Stimulated activated CD4-positive, alpha-beta T cell treated with anti-CD3 and anti-CD28 coated beads, Interleukin-2, amount 100 ng/mL, for 4 hours (primary cell): ENCODE measurements at places on chromosomes 12 and 14.

DNA sequence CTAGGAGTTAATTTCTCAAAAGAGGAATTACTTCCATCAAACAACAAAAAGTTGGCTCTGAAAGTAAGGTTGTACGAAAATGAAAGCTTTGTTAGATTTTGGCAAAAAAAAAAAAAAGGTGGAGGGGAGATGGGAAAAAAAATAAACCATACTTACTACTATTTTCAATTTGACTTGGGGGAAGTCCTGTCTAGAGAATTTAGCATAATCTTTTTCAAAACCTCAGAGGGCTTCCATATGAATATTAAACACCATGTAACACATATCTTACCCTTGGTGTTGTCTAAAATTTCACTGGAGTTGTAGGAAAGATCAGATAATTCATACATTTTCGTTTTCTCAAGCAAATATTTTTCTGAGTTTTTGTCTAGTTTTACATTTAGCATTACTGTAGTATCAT is 17.5 kb downstream of the GRIP1 start:
- no peak for DNase-seq

DNA sequence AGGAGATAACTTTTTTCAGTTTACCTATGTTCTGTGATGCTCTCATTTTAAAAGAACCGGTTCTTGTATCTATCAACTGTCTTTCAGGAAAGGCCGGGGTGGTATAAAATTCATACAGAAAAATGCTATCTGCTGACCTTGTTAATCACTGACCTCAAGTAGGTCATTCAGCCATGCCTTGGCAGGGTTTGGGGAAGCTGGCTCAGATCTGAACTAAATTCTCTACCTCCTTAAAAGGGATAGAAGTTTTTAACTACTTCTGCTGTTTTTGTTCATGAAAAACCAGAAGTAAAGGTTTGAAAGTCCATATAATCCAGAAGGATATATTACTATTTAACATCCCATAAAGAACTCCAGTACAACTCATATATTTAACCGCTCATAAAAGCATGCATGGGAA is 10.1 kb downstream of the MYRFL start:
- DNase-seq: no peak

GRCh38 chr12:113659416-113659815 is 187.7 kb upstream of the LHX5 start:
- DNase-seq: no peak

- no peak for DNase-seq
Observed at GRCh38 chr14:99357916-99358390, 86.0 kb upstream of the BCL11B start.

- DNase-seq: no peak
Observed at GRCh38 chr12:48779869-48780268, 9.0 kb downstream of the ADCY6 start.

GRCh38 chr12:112617153-112617505 is 174.4 kb upstream of the RPH3A start:
- no peak for DNase-seq

DNA sequence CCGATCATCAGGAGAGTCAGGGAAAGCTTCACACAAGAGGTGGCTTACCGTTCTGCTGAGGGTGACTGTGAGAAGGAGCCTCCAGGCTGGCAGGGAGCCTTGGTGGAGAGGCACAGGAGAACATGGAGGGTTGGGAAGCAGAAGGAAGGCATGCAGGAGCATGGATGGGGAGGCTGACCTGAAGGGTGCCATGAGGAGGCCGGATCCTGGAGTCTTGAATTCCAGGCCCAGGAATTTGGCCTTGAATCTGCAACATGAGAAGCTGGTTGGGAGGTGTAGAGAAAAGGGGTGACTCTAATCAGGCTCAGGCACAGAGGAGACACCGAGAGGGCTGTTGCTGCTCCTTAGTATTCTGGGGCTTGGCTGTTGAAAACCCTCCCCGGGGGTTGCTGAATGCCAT is 130.2 kb downstream of the PELI2 start:
- no peak for DNase-seq

GRCh38 chr12:54581412-54581811 is 7.0 kb downstream of the PPP1R1A start:
- DNase-seq: no peak

- DNase-seq: no peak
Observed at GRCh38 chr14:85223667-85224066, 306.3 kb upstream of the FLRT2 start.

- DNase-seq: peak; percentile 85
Observed at GRCh38 chr12:49967042-49967776, 5.5 kb downstream of the AQP5 start.

GRCh38 chr12:7101694-7102131 is 7.3 kb downstream of the C1RL start:
- DNase-seq: no peak

DNA sequence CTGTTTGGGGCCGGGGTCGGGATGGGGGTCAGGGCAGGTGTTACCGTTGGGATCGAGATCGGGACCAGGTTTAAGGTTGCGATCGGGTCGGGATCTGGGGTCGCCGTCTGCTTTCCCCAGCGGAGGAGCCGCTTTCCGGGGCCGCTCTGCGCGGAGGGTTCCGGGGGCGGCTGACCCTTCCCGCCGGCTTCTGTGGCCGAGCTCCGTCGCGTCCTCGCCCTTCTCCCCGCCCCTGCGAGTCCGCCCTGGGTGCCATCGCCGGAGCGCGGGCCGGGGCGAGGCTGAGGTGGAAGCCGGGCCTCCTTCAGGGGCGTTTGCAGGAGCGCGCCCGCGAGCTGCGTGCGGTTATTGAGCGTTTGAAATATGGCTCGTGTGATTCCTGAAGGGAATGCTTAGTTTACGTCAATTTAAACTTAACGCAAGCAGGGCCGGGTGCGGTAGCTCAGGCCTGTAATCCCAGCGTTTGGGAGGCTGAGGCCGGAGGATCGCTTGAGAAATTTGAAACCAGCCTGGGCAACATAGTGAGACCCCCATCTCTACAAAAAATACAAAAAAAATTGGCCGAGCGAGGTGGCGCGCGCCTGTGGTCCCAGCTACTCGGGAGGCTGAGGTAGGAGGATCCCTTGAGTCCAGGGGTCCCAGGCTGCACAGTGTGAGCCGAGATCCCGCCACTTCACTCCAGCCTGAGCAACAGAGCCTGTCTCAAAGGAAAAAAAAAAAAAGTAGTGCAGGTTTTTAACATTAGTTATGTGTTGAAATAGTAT is 620 bp downstream of the PGAM5 start:
- no peak for DNase-seq

- DNase-seq: no peak
Observed at GRCh38 chr14:103256406-103256805, 77.6 kb upstream of the EIF5 start.

- no peak for DNase-seq
Observed at GRCh38 chr12:2396448-2396871, 343.7 kb downstream of the CACNA1C start.

- no peak for DNase-seq
Observed at GRCh38 chr12:87283886-87284285, 745.3 kb downstream of the C12orf50 start.

DNA sequence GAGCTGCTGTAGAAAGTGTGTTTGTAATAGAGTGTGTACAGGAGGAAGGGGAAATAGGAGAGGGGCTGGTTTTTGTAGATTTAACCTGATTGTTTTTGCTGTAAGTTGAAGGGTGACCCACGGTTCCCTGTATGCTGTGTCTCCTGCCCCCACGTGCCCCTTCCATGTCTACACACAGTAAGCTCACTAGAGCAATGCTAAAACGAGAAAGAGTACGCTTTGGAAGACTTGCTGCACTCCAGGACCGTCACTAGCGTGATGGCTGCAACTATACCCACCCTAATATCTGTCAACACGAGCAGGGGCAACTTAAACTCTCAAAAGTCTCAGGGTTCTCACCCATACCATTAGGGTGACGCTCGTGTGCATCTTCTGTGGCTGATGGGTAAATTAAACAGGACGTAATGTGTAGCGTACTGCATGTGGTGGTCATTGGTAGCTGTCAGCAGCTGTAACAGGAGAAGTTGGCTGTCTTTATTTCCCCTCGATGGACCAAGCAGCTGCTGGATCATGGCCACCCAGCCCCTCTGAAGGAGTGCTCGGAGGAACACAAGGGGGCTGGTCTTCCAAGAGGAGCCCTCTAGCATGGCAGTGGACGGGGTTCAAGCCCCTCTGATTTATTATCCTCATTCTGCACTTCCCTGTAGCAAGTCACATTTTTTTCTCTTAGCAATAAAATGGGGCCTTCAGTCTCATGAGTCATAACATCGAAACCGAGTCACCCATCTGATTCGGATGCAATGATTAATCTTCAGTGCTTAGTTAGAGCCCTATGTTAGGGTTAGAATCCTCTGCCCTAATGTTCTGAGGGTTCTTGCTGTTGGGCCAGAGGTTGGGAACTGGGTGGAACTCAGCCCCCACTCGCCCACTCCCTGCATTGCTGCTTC is 14.0 kb downstream of the CCND2 start:
- DNase-seq: no peak

DNA sequence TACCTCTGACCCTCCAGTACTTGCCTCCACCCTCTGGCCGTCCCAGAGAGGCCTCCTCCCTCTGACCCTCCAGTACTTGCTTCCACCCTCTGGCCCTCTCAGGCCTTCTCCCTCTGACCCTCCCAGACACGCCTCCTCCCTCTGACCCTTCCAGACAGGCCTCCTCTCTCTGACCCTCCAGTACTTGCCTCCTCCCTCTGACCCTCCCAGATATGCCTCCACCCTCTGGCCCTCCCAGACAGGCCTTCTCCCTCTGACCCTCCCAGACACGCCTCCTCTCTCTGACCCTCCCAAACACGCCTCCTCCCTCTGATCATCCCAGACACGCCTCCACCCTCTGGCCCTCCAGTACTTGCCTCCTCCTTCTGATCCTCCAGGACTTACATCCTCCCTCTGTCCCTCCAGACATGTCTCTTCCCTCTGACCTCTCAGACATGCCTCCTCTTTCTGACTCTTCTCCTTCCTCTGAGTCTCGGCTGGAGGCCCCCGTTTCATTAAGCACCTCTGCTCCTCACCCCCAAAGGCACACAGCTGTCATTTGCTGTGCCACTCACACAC is 71.9 kb downstream of the PHETA1 start:
- no peak for DNase-seq

- DNase-seq: no peak
Observed at GRCh38 chr14:29354486-29354885, 573.2 kb downstream of the PRKD1 start.

DNA sequence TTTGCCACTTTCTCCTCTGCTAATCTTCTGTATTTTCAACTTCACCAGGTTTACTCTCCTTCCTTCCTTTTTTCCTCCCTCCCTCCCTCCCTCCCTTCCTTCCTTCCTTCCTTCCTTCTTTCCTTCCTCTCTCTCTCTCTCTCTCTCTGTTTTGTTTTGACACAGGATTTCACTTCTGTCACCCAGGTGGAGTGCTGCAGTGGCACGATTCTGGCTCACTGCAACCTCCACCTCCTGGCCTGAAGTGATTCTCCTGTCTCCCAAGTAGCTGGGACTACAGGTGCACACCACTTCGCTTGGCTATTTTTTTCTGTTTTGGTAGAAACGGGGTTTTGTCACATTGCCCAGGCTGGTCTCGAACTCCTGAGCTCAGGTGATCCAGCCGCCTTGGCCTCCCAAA is 181.2 kb upstream of the BTG1 start:
- no peak for DNase-seq

DNA sequence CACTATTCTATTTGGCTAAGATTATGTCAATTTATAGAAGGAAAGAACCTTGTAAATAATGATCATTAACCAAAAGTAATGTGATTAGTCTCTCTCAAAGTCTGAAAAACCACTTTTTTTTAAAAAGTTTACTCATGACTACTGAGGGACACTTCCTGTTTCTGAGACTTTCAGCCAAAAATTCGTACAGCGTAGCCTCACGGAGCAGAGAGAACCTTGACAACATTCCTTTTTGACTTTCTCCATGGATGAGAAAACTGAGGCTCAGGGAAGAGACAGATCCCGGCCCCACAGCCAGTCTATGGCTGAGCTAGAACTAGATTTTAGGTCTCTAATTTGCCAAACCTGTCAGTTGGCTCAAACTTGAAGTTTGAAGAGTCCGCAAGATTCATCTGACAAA is 68.2 kb downstream of the DAD1 start:
- DNase-seq: no peak

DNA sequence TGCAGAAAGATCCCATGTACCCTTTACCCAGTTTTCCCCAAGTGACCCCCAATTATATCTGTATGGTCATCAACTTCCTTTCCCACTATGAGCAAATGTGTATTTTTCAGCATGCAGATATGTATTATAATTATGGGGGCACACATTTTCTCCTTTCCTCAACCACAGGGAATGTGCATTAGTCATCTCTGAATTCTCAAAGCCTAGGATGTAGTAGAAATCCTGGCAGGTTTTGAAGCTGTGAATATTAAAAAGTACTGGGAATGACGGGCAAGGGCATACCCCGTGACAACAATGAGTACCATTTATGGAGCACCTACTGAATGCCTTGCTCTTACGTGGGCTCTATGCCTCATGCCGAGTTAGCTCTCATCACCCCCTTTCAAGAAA is 71.5 kb downstream of the VWF start:
- no peak for DNase-seq

GRCh38 chr14:47200740-47201139 is 474.7 kb downstream of the MDGA2 start:
- no peak for DNase-seq

DNA sequence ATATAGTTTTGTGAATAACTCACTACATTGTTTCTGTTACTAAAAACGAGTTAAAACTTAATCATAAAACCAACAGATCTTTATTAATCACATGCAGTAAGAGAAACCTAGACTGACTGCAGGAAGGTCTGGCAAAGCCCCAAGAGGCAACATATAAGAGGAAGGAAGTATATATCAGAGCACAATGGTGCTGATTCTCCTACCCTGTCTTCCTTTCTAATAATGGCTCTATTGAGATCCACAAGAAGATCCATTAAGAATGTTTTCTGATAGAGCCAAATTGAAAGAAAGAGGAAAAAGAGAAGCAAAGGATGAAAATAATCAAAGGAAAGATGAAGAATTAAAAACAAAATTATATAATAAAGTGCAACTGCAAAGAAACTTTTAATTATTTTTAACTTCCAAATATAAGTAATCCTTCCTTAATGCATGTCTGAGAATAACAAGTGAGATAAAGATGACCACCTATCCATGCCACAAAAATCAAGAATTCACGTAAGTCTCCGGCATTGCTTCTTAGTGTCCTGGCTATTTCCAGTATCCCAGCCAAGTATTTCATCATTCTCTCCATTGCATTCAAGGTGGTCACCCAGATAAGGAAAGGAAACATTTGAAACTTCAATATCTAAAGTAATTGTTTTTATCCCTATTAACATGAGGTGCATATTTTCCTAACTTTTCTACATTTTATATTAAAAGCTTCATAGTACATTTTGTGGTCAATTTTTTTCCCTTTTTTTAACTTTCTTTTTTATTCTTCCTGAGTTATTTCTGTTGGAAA is 62.2 kb downstream of the SOX5 start:
- DNase-seq: no peak

GRCh38 chr12:15984097-15984800 is 73.1 kb downstream of the DERA start:
- no peak for DNase-seq

DNA sequence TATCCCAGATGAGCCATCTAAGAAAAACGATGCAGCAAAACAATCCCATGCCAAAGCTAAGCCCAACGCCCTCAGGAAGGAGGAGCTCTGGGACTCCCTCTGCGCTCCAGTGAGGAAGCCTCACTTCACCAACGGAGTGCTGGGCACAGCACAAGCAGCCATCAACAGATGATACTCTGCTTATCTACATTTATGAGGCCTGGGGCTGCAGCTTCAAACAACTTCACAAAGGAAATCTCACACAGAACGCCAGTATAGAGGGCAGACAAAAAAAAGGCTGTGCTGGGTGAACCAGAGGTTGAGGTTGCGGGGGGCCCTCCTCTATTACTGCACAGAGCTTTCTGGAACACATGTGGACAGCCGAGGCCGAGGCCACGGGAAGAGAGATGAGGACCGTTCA is 34.9 kb upstream of the GPR68 start:
- no peak for DNase-seq
